ENCODE measurements at places on chromosomes 13 and 19.

DNA sequence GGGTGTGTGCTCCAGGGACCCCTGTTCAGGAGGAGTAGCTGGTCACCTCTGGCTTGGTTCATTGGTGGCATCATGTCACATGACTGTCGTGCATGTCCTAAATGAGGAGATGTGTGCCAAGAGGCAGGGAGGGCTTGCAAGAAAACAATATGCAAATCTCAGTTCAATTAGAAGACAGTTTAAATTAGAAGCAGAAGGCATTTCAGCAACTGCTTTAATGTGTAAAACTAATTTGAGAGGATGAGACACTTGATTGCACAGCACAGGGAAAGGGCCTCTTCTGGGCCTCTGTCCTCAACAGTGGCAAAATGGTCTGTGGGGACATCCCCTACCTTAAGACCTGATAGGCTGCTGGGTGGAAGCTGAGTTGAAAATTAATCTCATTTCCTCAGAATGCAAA is 54.6 kb downstream of the SPATA13 start:
- no peak for DNase-seq

DNA sequence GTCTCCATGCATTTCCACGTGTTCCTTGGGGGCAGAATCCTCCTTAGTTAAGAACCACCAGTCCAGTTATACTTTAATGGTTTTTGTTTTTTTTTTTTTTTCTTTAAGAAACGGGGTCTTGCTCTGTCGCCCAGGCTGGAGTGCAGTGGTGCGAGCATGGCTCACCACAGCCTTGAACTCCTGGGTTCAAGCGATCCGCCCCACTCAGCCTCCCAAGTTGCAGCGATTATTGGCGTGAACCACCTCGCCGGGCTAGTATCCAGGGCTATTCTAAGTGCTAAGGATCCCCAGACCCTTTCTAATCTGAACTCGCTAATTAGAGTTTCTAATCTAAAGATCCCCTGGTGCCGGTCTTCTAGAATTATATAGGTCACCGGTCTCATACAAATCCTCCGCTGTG is 9.6 kb downstream of the ABHD8 start:
- no peak for DNase-seq

GRCh38 chr13:29875646-29876045 is 25.2 kb upstream of the UBL3 start:
- DNase-seq: no peak

- DNase-seq: no peak
These were observed 2700.2 kb downstream of the PCDH9 start for GRCh38 chr13:64529874-64530485.

- DNase-seq: no peak
These were observed 88.0 kb downstream of the ATP11A start for GRCh38 chr13:112777637-112778406.

- DNase-seq: no peak
These were observed 9.6 kb upstream of the ZNRF4 start for GRCh38 chr19:5445561-5446055.

DNA sequence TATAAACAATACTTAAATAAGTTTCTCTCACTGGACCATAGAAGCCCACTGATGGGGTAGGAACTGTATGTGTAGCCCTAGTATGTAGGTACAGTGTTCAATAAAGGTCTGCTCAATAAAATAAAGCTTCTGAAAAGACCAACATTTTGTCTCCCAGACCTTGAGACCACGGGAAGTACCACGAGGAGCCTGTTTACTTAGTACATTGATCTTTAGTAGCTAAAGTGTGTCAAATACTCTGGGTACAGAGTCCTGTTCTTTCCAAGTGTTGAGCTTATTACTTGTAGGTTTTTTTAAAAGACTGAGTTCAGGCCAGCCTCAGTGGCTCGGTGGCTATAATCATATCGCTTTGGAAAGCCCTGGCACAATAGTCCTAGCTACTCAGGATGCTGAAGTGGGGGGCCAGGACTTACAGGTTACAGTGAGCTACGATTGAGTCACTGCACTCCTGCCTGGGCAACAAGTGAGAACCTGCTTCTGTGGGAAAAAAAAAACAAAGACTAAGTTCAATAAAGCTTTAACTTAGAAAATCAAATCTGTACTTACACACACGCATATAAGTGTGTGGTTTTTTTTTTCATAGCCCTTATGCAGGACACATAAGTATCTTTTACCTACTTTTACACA is 3.4 kb downstream of the MTRF1 start:
- no peak for DNase-seq

- DNase-seq: no peak
These were observed 51.3 kb upstream of the MCF2L start for GRCh38 chr13:112917737-112918136.

GRCh38 chr19:14061081-14061749 is 661 bp downstream of the PALM3 start:
- no peak for DNase-seq

- no peak for DNase-seq
These were observed 5.0 kb downstream of the PPP1R37 start for GRCh38 chr19:45097776-45098520.

GRCh38 chr13:78430166-78430791 is 173.1 kb downstream of the POU4F1 start:
- no peak for DNase-seq

DNA sequence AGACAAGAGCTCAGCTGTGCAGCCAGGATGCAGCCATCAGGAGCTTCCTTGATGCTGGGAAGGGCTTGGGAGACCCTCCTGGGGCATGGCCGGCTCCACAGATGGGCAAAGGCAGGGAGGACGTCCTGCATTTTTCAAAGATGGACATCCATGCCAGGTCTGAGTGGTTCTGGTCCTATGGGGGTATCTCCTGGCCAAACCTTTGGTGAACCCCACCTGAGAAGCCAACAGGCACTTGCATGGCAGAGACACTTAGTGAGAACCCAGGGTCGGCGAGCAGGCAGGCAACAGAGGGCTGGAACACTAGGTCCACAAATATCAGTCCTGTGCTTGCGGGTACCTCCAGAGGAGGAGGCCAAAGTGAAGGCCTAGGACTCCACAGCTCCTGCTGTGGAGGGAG is 70.0 kb downstream of the KCTD15 start:
- no peak for DNase-seq
